ENCODE measurements at places on chromosomes 7 and 10. TPM values are rescaled to one million over a fixed set of nuclear protein-coding genes. Genes with fewer than 3 reads are reported as not detected.

- H3K27ac ChIP-seq = no peak overlapping the region
- H3K4me1 ChIP-seq = no peaks in the 10 kb centered on the region
- H3K36me3 ChIP-seq = no peaks in the 10 kb centered on the region
- DNase-seq = no peak
Measured at GRCh38 chr10:74388801-74389200, 237.8 kb downstream of the ADK start.

DNA sequence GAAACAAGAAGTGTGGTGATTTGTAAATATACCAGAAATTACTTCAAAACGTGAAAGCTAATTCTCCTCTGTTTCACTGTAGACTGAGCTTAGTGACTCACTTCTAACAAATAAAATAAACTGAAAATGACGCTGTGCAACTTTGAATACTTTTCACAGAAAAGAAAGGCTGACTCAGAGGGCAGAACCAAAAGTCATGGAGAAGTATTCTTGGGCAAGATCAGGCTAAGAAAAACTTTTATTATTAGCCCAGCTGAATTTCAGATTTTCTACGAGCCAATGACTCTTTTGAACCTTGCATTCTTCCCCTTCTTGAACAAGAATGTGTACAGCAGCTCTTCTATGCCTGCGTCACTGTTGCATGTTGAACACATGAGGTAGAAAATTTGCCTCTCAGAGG, 527.3 kb upstream of the GHITM start:
- H3K4me1 ChIP-seq = no peaks in the 10 kb centered on the region
- H3K27me3 ChIP-seq = no peaks in the 10 kb centered on the region
- H3K4me3 ChIP-seq = no peak overlapping the region
- no peaks in the 10 kb centered on the region for H3K36me3 ChIP-seq
- no peak for DNase-seq
- H3K27ac ChIP-seq = no peak overlapping the region

C7orf33 gene
- total RNA-seq = not detected

GRCh38 chr10:70683601-70683934, 11.3 kb downstream of the ADAMTS14 start:
- H3K36me3 ChIP-seq = no peaks in the 10 kb centered on the region
- H3K27me3 ChIP-seq = no peaks in the 10 kb centered on the region
- H3K4me1 ChIP-seq = no peaks in the 10 kb centered on the region
- no peak overlapping the region for H3K27ac ChIP-seq
- DNase-seq = no peak
- H3K4me3 ChIP-seq = no peak overlapping the region

- no peaks in the 10 kb centered on the region for H3K27me3 ChIP-seq
- DNase-seq = no peak
- H3K4me3 ChIP-seq = no peak overlapping the region
- peaks cover 64% of the 10 kb centered on the region for H3K4me1 ChIP-seq
Measured at GRCh38 chr10:43960135-43960415, 311.4 kb upstream of the ZNF32 start.

C10orf67 gene
- not detected for total RNA-seq

- peaks cover 44% of the 10 kb centered on the region for H3K36me3 ChIP-seq
- H3K27me3 ChIP-seq = no peaks in the 10 kb centered on the region
- H3K27ac ChIP-seq = no peak overlapping the region
- no peak for DNase-seq
- peaks cover under 1% of the 10 kb centered on the region for H3K4me1 ChIP-seq
- H3K4me3 ChIP-seq = no peak overlapping the region
Measured at GRCh38 chr7:754531-755412, 27.7 kb upstream of the PRKAR1B start.

GRCh38 chr10:60564475-60564874, 174.8 kb upstream of the ANK3 start:
- H3K27me3 ChIP-seq = no peaks in the 10 kb centered on the region
- no peaks in the 10 kb centered on the region for H3K4me1 ChIP-seq
- DNase-seq = no peak
- no peak overlapping the region for H3K27ac ChIP-seq

DNA sequence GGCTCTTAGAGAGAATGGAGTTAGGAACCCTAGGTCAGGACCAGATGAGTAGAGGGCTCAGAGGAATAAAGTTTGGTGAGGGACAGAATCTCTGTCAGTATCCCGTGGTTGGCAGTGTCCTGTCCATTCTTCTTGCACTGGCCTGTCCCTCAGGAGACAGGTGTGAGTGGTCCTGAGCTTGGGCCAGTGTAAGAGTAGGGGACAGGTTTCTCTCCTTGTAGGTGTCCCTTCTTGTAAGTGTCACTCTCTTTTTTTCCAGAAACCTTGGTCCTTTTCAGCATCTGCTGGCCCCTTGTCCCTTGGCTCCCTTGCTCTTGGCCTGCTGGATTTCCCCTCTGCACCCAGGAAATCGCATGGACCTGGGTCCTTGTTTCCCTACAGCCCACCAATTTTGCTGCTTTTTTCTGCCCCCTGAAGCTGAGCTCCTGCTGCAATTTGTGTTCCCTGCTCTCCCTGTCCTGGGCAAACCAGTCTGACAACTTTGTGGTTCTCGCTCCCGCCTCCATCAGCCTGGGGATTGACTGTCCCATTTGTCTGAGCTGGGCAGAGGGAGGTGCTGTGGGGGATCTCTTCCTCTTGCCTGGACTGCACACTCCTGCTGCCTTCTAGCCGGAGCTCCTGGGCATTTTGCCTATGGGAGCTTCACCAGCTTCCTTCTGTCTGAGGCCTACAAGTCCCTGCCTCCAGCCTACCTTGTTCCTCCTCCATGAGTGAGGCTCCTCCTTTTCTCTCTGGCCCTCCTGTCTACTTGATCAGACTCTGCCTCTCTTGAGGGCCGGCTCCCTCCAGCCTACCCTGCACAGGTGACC, 6.5 kb downstream of the TSPAN14 start:
- no peak overlapping the region for H3K27ac ChIP-seq
- DNase-seq = no peak
- no peak overlapping the region for H3K4me3 ChIP-seq
- H3K36me3 ChIP-seq = no peaks in the 10 kb centered on the region
- no peaks in the 10 kb centered on the region for H3K27me3 ChIP-seq
- H3K4me1 ChIP-seq = peaks cover 40% of the 10 kb centered on the region

GRCh38 chr7:121071662-121072061, 83.2 kb downstream of the CPED1 start:
- H3K36me3 ChIP-seq = no peaks in the 10 kb centered on the region
- no peak for DNase-seq
- no peak overlapping the region for H3K4me3 ChIP-seq

DNA sequence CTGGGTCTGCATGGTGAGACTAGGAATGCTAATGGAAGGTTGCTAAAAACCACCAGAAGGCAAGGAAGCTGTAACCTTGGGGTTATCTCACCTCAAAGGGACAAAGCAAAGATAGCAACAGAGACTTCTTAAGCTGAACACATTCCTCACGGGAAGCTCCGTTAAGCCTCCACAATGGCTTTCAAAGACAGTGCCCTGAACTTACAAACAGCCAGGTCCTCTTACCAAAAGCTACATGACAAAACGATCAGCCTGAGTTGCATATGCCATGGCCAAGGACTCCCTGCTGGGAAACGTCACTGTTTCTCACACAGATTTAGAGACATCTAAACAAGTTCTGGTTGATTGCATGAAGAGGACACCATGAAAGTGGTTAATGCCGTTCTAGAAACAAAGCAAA, 52.7 kb downstream of the HTR5A start:
- no peak for DNase-seq
- H3K4me3 ChIP-seq = no peak overlapping the region
- H3K4me1 ChIP-seq = no peaks in the 10 kb centered on the region
- no peak overlapping the region for H3K27ac ChIP-seq
- no peaks in the 10 kb centered on the region for H3K27me3 ChIP-seq

GRCh38 chr7:102080434-102081243, 206.0 kb upstream of the SH2B2 start:
- H3K4me1 ChIP-seq = no peaks in the 10 kb centered on the region
- H3K4me3 ChIP-seq = no peak overlapping the region
- no peaks in the 10 kb centered on the region for H3K36me3 ChIP-seq
- no peaks in the 10 kb centered on the region for H3K27me3 ChIP-seq

GRCh38 chr7:42272793-42273665, 36.0 kb upstream of the GLI3 start:
- H3K36me3 ChIP-seq = no peaks in the 10 kb centered on the region
- DNase-seq = no peak
- H3K4me1 ChIP-seq = no peaks in the 10 kb centered on the region
- H3K4me3 ChIP-seq = no peak overlapping the region

GRCh38 chr7:135930565-135931461, 46.3 kb downstream of the MTPN start:
- H3K4me3 ChIP-seq = no peak overlapping the region
- no peak overlapping the region for H3K27ac ChIP-seq
- H3K4me1 ChIP-seq = peaks cover 33% of the 10 kb centered on the region
- H3K36me3 ChIP-seq = peaks cover 6% of the 10 kb centered on the region
- no peaks in the 10 kb centered on the region for H3K27me3 ChIP-seq

- no peaks in the 10 kb centered on the region for H3K27me3 ChIP-seq
- H3K27ac ChIP-seq = no peak overlapping the region
- no peaks in the 10 kb centered on the region for H3K4me1 ChIP-seq
- DNase-seq = no peak
- H3K4me3 ChIP-seq = no peak overlapping the region
- no peaks in the 10 kb centered on the region for H3K36me3 ChIP-seq
Measured at GRCh38 chr7:77407906-77408305, 8.2 kb downstream of the GSAP start.

ST8SIA6 gene
- total RNA-seq = 8.9 TPM

- DNase-seq = no peak
- no peaks in the 10 kb centered on the region for H3K36me3 ChIP-seq
- H3K4me3 ChIP-seq = no peak overlapping the region
- no peak overlapping the region for H3K27ac ChIP-seq
- no peaks in the 10 kb centered on the region for H3K27me3 ChIP-seq
- no peaks in the 10 kb centered on the region for H3K4me1 ChIP-seq
Measured at GRCh38 chr10:32169556-32169955, 113.3 kb upstream of the KIF5B start.

SPDYE11 gene
- not detected for total RNA-seq

PLA2G12B gene
- not detected for total RNA-seq

CNPY1 gene
- not detected for total RNA-seq

MAGI2 gene
- 31.8 TPM for total RNA-seq

SPDYE8 gene
- not detected for total RNA-seq

ITGA8 gene
- total RNA-seq = 1,173 TPM

OPALIN gene
- total RNA-seq = not detected

GRCh38 chr10:103854686-103855391, 537 bp downstream of the SH3PXD2A start:
- peak overlapping the region; percentile 81 for H3K4me3 ChIP-seq
- no peaks in the 10 kb centered on the region for H3K36me3 ChIP-seq
- H3K27me3 ChIP-seq = no peaks in the 10 kb centered on the region
- no peak for DNase-seq
- H3K4me1 ChIP-seq = peaks cover 57% of the 10 kb centered on the region
- H3K27ac ChIP-seq = no peak overlapping the region

CUTC gene
- total RNA-seq = 16.7 TPM

DNA sequence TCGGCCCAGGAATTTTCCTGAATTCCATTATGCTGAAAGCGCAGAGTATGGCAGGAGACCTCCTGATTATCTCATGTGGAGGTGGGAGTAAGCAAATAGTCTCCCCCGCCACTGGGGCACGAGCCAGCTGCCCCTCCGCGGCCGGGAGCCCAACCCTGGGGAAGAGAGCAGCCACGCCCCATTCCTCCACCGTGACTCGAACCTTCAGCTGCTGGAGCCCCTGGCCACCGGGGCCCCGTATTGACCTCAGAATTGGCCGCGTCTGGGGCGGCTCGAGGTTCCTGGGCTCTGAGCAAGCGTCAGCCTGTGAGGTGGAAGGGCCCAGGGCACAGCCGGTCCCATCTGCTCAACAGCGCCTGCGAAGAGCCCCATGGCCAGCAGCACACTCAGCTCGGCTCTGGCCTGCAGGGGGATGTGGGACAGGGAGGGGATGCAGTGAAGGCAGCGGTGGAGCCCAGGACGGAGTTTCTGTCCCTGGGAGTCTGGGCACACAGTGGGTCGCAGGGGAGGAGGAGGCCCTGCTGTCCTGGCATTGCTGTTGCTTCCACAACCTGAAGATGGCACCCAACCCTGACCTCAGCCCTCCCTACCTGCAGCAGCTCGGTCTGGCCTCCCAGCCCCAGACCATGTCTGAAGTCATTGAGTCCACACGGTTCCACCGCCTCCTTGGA, 97.8 kb downstream of the CHST15 start:
- no peak for DNase-seq
- H3K27me3 ChIP-seq = no peaks in the 10 kb centered on the region
- peaks cover 14% of the 10 kb centered on the region for H3K4me1 ChIP-seq
- no peaks in the 10 kb centered on the region for H3K36me3 ChIP-seq
- no peak overlapping the region for H3K27ac ChIP-seq

GRCh38 chr7:77716804-77717203, 20.5 kb downstream of the RSBN1L start:
- H3K36me3 ChIP-seq = no peaks in the 10 kb centered on the region
- no peak overlapping the region for H3K27ac ChIP-seq
- H3K27me3 ChIP-seq = no peaks in the 10 kb centered on the region
- no peak overlapping the region for H3K4me3 ChIP-seq
- DNase-seq = no peak
- peaks cover 5% of the 10 kb centered on the region for H3K4me1 ChIP-seq

- H3K4me1 ChIP-seq = no peaks in the 10 kb centered on the region
- no peak overlapping the region for H3K4me3 ChIP-seq
- no peaks in the 10 kb centered on the region for H3K36me3 ChIP-seq
- DNase-seq = no peak
Measured at GRCh38 chr10:71276873-71277272, 42.2 kb upstream of the SLC29A3 start.

- no peaks in the 10 kb centered on the region for H3K36me3 ChIP-seq
- peaks cover 34% of the 10 kb centered on the region for H3K4me1 ChIP-seq
- DNase-seq = no peak
- H3K27me3 ChIP-seq = no peaks in the 10 kb centered on the region
- H3K4me3 ChIP-seq = no peak overlapping the region
Measured at GRCh38 chr10:5557799-5558771, 33.3 kb downstream of the CALML3 start.

- no peak for DNase-seq
- no peaks in the 10 kb centered on the region for H3K36me3 ChIP-seq
- H3K27me3 ChIP-seq = no peaks in the 10 kb centered on the region
Measured at GRCh38 chr7:19620470-19620869, 88.4 kb downstream of the POLR1F start.

GRCh38 chr7:50596484-50596883, 31.3 kb upstream of the DDC start:
- DNase-seq = no peak
- peaks cover 13% of the 10 kb centered on the region for H3K36me3 ChIP-seq
- H3K27ac ChIP-seq = no peak overlapping the region
- H3K4me3 ChIP-seq = no peak overlapping the region
- H3K4me1 ChIP-seq = no peaks in the 10 kb centered on the region

SHTN1 gene
- 18.2 TPM for total RNA-seq

Data from thoracic aorta (tissue), 2 donors.